Retina (tissue), 1 donor: ENCODE measurements at places on chromosomes 1 and 21.
A peak's percentile ranks its signal among the peaks of the same experiment; 100 is the strongest.

DNA sequence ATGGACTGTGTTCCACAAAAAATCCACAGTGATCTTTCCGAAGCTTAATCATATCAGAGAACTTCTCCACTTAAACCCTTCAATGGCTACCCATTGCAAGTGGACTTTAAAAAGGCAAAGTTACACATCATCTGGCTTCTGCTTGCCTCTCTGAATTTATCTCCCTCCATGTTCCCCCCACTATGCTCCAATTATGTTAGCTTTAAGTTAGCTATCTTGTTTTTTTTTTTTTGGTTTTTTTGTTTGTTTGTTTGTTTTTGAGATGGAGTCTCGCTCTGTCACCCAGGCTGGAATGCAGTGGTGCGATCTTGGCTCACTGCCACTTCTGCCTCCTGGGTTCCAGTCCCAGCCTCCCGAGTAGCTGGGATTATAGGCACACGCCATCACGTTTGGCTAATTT, 166.4 kb upstream of the ADGRL2 start:
- no peak for DNase-seq

- DNase-seq: no peak
Observed at GRCh38 chr1:223815865-223816264, 29.9 kb downstream of the TP53BP2 start.

DNA sequence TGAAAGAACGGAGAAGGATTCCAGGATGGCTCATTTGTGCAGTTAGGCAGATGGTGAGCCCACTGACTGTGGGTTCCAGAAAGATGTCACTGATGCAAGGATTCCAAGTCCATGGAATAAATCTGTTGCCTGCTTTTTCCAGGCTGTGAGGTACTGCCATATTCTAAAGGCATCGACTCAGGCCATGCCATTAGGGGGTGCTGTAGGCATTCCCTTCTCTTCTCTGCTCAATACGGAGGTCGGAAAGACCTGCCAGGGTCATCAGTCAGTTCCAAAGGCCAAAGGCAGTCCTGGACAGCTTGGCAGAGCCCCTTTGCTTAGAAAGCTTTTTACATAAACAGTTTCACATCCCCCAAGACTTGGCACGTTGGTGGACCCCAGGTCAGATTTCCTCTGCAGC, 31.7 kb upstream of the TMEM125 start:
- DNase-seq: peak; percentile 43

GRCh38 chr1:243982447-243983018, 68.5 kb upstream of the ZBTB18 start:
- no peak for DNase-seq

DNA sequence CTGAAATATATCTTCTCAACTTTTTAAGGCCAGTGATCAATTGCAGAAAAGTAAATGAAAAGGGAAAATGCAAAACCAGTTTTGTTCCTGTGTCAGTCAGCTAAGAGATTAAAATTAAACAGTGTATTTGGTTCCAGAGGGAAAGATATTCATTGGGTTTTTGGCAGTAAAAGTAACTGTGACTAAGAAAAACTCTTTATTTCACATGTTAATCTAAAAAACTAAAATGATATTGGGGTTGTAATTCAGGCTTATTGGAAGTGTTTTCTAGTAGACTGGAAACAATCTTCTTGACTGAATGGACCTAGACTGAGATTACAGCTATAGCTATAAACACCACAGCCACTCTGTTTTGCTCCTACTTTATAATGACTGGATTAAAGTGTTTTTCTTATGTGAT, 413.9 kb downstream of the ADGRL2 start:
- DNase-seq: no peak

DNA sequence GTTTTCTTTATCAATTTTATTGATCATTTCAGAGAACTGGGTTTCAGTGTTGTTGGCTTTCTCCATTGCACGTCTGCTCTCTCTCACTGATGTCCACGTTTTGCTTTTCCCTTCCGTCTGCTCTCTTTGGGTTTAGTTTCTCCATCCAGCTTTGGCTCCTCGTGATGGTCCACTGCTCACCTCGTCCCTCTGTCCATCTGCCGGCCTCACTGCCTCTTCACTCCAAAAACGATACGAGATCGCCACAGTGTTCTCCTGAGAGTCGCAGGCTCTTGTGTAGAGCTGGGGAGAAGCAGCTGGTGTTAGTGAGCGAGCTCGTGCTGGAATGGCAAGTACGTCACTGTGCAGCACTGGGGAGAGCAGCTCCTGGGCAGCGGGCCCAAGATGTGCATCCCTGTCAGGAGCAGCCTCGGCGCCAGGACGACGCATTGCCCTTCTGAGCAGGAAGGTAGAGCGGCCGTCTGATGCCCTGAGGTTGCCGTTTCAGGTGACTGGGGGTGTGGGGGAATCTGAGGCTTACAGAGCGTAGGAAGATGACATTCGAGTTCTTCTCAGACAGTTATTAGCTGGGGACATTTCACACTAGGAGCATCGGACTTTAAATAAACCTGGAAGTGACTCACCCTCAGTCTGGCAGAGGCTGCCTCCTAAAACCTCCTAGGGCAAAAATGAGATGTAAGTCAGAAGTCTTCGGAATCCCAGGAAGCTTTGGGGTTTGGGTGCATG, 31.4 kb upstream of the PCBP3 start:
- peak; percentile 71 for DNase-seq

- no peak for DNase-seq
Observed at GRCh38 chr1:154748405-154748775, 121.7 kb downstream of the KCNN3 start.

DNA sequence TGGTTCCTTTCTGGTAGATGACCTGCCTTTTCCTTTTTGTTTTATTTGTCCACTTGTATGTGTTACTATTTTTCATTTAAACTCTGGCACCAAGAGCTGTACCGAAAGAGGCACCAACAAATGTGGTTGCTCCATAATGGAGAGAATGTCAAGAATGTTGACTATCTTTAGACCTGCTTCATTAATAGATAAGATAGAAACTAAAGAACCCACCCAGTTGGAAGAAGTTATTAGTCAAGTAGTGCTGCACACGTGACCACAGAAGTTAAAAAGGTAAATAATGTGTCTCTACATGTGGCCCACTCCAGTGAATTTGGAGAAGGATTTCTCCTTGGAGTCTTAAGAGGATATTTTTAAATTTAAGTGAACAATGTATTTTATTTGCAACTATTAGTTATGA, 9.3 kb downstream of the ATP1A1 start:
- DNase-seq: no peak

GRCh38 chr1:33354707-33355316, 33.9 kb upstream of the A3GALT2 start:
- no peak for DNase-seq

- no peak for DNase-seq
Observed at GRCh38 chr1:89407360-89407759, 43.5 kb downstream of the GBP6 start.

GRCh38 chr1:94143809-94144176, 22.8 kb upstream of the ABCA4 start:
- no peak for DNase-seq

DNA sequence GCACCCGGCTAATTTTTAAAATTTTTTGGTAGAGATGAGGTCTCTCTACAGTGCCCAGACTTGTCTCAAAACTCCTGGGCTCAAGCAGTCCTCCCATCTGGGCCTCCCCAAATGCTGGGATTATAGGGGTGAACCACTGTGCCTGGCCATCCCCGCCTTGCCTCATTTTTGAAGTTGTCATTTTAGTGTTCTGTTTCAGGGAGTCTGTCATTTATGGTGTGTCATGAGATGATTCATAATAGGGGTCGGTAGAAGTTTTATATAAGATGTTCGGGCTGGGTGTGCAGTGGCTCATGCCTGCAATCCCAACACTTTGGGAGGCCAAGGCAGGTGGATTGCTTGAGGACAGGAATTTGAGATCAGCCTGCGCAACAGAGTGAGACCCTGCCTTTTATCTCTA, 8.5 kb downstream of the PRCC start:
- DNase-seq: no peak

- no peak for DNase-seq
Observed at GRCh38 chr1:102588536-102588935, 519.8 kb downstream of the COL11A1 start.

GRCh38 chr1:44025816-44026215, 5.4 kb downstream of the SLC6A9 start:
- no peak for DNase-seq

DNA sequence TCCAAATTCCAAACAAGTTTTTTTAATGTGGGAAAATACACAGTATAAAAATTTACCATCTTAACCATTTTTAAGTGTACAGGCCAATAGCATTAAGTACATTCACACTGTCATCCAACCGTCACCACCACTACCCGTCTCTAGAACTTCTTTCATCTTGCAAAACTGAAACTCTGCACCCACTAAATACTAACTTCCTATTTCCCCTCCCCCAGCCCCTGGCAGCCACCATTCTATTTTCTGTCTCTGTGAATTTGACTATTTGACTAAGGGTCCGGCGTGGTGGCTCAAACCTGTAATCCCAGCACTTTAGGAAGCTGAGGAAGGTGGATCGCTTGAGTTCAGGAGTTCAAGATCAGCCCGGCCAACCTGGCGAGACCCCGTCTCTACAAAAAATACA, 36.1 kb downstream of the CLSTN1 start:
- no peak for DNase-seq

GRCh38 chr1:13699936-13700520, at the start of gene PRDM2:
Gene PRDM2 (plus strand): TSS chr1:13700188. CDS start chr1:13715606, 15,418 bp downstream.
- peak; percentile 84 for DNase-seq

GRCh38 chr1:151975311-151976014, 18.2 kb downstream of the S100A10 start:
- DNase-seq: no peak

DNA sequence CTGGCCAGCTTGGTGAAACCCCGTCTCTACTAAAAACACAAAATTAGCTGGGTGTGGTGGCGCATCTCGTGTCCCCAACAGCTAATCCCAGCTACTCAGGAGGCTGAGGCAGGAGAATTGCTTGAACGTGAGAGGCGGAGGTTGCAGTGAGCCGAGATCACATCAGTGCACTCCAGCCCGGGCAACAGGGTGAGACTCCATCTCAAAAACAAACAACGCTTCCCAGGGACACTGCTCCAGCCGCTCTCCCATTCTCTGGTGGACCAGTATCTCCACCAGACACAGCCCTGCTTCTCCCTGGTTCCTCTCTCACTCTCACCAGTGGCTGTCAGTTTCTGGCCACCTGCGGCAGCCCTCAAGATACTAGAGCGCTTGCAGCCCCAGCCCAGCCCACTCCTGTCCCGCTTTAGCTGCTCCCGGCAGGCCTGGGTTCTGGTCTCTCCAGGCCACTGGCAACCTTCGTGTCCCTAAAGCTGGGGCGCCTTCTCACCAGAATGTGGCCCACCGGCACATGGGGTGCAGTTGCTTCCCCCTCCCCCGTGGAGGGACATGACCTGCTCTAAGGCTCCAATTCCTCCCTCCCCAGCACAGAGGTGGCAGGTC, 20.9 kb upstream of the LRRC47 start:
- DNase-seq: no peak

DNA sequence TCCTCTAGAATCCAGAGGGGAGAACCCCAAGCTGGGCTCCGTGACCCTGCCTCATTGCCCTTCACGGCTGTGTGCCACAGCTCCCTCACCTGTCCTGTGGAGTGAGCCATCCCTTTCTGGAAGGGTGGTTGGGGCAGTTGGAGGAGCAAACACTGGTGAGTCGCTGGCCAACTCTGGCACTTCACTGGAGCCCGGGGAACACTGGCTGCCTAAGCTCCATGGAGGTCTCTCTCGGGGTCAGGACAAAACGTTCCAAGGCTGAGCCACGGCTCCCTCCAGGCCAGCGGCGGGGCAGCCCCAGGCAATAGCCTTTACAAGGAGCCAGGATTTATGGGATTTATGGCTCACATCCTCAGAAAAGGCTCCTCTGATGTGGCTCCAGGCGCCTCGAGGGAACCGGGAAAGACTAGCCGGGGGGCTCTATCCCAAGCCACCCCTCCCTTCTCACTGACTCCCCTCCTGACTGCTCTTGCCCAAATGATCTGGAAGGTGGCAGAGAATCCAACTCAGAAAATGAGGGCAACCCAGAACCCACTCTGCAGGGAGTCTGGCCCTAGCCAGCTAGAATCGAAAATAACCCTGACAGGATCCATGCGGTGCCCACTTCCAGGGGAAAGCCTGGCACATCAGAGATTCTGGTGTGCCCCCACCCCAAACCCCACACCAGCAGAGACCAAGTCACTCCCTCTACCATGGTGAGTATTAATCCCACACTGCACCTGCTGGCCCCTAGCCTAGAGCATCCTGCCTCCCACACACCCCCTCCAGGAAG, 75.2 kb downstream of the GLIS1 start:
- no peak for DNase-seq

- no peak for DNase-seq
Observed at GRCh38 chr1:117659550-117660270, 53.9 kb downstream of the TENT5C start.

- no peak for DNase-seq
Observed at GRCh38 chr1:161001525-161001924, 19.4 kb downstream of the F11R start.

DNA sequence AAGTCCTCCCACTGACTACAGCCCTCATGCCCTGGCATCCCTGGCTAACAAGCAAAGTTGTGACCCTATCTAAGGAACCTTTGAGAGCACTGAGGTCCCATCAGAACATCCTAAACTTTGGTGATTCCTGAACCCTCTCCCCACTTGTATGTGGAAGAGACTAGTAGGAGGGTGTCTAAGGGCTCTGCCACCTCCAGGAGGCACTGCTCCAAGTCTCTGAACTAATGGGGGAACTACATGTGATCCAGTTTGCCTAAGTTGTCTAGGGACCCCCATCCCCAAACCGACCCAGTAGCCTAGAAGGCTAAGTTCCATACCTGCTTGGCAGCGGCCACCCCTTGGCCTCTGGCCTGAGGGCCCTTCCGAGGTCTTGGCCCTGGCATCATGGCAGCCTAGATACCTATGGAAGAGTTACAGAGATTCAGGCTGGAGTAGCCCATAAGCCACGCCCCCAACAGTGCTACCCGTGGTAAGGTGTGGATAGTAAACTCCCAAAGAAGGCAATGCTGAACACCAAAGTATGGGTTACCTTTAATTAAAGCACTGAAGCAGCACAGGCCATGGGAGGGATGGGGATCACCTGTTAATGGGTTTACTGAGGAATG, 1.7 kb downstream of the CC2D1B start:
- no peak for DNase-seq

DNA sequence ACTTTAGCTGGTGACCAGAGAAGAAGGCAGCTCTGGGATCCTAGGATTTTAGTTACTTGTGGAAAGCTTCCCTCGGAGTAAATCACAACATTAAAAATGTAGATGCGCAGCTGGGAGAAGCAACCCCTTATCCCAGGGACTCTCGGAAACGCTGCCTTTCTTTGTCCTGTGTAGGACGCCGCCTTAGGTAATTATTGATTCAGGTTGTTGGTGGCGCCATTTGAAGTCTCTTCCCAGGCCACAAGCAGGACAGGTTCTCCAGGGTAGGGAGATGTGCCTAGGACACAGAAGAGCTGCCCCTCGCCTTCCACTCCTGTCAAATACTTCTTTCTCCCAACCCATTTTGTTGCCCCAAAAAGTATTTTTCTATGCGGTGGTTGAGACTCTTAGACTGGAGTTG, 10.3 kb downstream of the SLC37A1 start:
- DNase-seq: no peak

GRCh38 chr1:179115181-179115580, 33.3 kb downstream of the TOR3A start:
- no peak for DNase-seq

- no peak for DNase-seq
Observed at GRCh38 chr1:58931756-58932155, 147.9 kb upstream of the JUN start.

- DNase-seq: no peak
Observed at GRCh38 chr21:42236014-42236413, 17.1 kb downstream of the ABCG1 start.
